HFF-Myc (cell line): ENCODE measurements at places on chromosomes 11 and 22.

- no peak for DNase-seq
These were observed 86.2 kb upstream of the SORL1-AS1 start for GRCh38 chr11:121539000-121539399.

DNA sequence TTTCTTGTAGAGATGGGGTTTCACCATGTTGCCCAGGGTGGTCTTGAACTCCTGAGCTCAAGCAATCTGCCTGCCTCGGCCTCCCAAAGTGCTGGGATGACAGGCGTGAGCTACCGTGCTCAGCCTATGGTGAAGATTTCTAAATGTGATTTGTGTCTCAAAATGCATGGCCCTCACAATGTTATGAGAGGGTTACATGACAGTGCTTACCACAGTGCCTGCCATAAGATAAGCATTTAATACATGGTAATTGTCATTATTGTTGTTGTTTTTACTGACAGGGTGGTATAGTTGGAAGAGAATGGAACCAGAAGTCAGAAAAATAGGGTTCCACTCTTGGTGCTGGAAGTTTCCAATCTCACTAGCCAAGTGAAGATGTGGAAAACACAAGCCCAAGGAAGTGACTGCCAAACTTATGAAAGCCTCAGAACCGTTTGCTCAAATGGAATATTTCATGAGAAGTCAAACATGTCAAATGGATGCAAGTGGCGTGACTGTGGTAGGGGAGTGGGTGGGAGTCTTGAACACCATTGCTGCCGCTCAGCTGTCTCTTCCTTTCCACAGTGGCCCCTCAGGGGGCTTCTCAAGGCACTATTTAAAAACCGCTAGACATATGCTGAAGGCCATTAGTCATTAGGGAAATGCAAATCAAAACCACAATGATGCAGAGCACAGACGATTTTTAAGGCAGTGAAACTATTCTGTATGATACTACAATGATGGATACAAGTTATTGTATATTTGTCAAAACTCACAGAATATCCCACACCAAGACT, 29.1 kb upstream of the LMO2 start:
- no peak for DNase-seq

DNA sequence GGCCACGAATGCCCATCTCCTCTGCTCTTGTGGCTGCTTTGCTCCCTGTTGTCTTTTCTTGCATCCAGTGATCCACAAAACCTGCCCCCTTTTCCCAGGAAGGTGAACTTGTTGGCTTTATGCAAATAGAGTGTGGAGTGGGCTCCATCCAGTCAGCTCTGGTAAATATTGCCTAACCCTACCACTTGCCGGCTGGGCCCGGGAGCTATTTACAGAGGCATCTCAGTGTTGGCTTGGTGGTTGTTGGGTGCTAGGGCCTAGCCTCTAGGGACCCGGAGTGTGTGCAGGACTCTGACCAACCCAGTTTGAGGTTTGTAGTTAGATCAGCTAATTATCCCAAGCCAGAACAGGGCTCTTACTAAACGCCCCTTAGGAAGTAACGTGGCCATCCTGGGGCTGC, 40.8 kb upstream of the TLCD5 start:
- DNase-seq, result no peak

DNA sequence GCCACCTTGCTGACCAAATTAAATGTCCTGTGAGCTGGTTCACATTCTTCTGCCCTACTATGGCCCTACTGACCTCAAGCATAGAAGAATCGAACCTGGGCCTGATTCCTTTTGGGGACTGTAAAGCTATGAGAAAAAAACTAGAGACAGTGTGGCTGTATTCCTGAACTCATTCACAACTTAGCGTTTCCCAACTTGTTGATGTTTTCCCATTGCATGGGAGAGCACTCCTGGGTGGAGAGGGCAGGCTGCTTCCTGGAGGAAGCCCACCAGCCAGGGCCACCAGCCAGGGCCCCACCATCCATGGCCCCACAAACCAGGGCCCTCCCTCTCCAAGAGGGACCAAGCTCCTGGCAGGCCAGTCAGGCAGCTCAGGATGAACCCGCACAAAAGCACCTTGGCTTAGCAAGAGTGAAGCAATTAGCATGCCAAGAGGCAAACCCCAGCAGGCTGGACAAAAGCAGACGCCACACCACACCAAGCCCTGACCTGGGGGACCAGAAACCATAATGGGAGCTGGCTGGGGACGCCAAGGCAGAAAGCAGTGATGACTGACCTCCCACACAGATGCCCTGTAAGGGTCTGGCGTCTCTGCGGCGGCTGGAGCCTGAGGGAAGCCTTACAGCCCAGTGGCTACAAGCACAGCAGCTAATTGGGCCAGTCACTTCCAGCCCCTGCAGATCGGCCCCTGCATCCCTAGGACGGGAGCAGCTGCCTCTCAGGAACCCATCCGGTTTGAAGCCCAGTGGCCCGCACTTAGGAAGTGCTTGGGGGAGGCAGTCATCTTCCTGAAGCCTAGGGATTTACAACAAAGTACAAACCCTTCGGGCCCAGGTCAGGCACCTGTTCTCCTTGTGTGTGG, 2.1 kb downstream of the CERK start:
- no peak for DNase-seq

DNA sequence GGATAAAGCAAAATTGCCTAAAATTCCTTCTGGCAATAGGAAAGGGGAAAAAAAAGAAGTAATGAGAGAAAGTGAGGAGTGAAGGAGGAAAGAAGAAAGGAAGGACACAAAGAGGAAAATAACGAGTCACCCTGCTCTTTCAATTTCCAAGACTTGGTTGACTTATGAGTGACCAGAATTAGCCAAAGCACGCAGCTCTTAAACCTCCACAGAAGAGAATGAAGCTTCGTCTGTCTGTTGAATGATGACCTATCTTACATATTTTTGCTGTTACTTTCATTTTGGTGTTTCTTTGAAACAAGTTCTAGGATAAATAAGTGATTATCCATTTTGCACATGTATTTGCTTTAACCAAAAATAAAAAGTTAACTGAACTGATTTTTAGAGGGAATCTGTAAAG, 728 bp downstream of the MMP27 start:
- DNase-seq, result no peak

GRCh38 chr11:75525433-75526191, at the start of gene GDPD5:
Gene GDPD5 (minus strand): TSS chr11:75525941. CDS start chr11:75477735, 48,206 bp downstream.
- DNase-seq, result no peak

GRCh38 chr11:27603376-27603990, 96.8 kb downstream of the BDNF start:
- DNase-seq, result no peak

DNA sequence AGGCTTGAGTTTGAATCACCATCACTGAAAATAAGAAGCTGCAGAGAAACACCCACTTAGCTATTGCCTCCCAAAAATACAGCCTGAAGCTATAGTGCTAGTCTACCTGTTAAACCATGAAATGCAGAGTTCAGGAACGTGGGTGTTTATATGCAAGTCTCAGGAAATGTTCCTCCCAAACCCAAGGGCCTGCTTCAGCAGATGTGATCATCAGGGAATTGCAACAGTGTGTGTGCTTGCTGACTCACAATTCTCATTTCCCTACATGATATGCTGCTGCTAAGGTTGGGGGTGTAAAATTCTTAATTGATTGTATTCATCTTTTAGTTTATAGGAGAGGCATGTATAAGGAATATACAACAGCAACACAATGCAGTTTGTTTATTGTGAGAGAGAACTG, 49.6 kb downstream of the NUP98 start:
- DNase-seq, result peak; percentile 15

DNA sequence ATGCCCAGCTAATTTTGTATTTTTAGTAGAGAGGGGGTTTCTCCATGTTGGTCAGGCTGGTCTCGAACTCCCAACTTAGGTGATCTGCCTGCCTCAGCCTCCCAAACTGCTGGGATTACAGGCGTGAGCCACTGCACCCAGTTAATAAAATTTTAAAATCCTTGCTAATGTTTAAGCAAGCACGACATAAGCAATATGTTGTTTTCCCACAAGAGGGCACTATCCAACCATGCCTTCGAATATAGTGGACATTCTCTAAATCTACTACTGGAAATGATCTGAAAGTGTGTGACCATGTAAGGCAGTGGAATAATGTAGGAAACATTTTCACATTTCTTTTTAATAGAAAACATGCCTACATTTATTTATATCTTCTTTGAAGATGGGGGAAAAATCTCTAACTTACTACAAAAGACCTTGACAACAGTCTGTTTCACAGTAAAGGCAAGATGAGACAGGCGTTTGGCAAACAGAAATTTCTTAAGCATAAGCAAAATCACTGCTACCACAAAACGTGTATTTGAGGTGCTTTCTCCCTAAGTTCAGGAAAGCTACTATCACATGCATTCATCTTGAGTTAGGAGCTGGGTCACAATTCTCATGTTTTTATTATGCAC, 38.2 kb downstream of the PITPNB start:
- DNase-seq, result peak; percentile 73

DNA sequence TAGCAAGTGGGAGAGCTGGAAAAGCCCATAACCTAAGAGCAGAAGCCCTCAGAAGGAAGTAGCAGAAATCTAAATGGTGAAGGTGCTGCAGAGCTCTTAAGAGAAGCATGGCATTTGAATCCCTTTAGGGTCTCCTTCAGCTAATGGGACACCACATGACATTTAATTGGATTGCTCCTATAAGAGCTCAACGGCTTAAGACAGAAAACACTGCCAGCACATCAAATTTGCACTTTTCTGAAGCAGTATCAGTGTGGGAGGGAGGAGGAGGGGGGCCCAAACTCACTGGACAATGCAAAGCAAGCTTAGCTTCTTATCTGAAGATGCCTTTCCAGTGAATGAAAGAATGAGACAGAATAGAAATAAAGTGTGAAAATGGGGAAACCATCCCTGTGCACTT, 287.9 kb upstream of the MTNR1B start:
- DNase-seq, result no peak

DNA sequence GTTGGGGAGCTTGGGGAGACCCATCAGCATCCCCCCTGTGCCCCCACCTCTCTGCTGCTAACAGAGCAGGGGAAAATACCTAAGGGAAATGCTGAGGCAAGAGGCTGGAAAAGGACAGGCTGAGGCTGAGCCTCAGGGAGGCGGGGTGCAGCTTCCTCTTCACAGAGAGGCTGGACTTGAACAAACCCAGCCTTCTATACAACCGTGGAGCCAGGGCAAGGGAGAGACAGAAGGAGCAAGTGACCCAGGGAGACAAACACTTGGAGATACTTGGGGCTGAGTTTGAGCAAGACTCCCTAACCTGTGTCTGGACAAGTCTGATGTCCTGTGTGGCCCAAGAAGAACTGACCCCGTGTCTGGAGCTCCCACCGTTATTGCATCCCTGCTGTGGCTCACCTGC, at the start of gene SLCO2B1:
Gene SLCO2B1 (plus strand): TSS at position 229 of the 400 bp plus-strand sequence. CDS start 275 bp downstream, outside the sequence.
- DNase-seq, result no peak

- DNase-seq, result no peak
These were observed at the start of gene FGF4 for GRCh38 chr11:69775163-69775755. Gene FGF4 (minus strand): TSS chr11:69775341. CDS start chr11:69775084, 257 bp downstream.

DNA sequence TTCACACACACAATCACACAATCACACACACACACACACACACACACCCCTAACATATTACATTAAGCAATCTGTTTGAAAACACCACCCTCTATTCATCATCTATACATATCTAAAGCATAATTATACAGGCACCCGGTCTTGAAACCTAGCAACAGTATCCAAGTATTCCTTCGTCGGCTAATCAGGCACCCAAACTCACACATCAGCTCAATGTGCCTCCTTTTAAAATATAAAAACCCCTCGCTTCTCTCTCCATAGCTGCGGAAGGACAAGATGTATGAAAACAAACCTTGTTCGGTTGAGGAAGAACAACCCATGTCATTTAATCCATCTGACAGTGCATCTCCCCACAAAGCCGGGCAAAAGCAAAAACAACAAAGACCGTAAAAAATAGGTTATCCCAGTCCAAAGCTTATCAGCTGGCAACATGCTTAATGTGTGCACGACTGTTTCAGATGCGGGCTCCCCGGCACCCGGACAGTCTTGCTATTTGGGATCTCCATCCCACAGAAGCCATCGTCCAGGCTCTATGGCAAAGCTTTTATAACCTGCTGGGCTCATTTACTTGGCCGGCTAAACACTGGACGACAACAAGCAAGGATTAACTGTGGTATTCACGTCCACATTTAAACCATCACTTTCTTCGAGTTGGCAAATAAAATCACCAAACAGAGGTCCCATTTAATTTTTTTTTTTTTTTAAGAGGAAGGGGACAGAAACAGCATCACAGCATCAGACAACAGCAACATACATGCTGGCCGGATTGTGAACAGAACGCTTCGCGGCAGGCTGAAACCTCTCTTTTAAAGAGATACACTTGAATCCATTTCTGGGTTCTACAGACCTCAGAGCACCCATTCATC, 365.5 kb downstream of the SHANK2 start:
- DNase-seq, result no peak

- no peak for DNase-seq
These were observed 47.2 kb downstream of the CCDC83 start for GRCh38 chr11:85902353-85902752.
